Stimulated activated CD4-positive, alpha-beta T cell treated with anti-CD3 and anti-CD28 coated beads, Interleukin-15, amount 100 ng/mL, for 1 hour (primary cell): ENCODE measurements at places on chromosomes 4 and X.
A peak's percentile ranks its signal among the peaks of the same experiment; 100 is the strongest.

- DNase-seq, result peak; percentile 50
Measured at GRCh38 chrX:11757719-11758399, at the start of gene MSL3. MSL3 (plus strand) TSS chrX:11758237; CDS start chrX:11758264, 27 bp downstream.

GRCh38 chr4:41044165-41044564 lies 170.2 kb downstream of the APBB2 start:
- no peak for DNase-seq

- no peak for DNase-seq
Measured at GRCh38 chrX:48465336-48465933, 4.6 kb downstream of the SLC38A5 start.

DNA sequence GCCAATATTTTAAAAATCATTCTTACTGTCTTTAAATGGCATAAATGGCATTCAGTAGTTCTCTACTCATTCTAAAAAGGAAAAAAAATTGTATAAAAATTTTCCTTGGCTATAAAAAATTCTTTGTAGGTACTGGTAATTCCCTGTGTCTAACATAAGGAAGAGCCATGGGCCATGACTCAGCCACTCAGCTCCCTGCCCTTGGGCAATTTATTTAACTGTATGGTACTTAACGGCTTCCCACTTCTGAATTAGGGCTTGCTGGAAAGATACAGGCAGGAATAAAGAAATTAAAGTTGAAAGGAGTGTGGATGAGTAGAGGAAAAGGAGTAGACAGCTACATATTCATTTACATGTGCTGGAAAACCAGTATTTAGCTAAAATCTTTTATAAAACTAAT lies 30.6 kb downstream of the ABHD18 start:
- DNase-seq, result no peak

DNA sequence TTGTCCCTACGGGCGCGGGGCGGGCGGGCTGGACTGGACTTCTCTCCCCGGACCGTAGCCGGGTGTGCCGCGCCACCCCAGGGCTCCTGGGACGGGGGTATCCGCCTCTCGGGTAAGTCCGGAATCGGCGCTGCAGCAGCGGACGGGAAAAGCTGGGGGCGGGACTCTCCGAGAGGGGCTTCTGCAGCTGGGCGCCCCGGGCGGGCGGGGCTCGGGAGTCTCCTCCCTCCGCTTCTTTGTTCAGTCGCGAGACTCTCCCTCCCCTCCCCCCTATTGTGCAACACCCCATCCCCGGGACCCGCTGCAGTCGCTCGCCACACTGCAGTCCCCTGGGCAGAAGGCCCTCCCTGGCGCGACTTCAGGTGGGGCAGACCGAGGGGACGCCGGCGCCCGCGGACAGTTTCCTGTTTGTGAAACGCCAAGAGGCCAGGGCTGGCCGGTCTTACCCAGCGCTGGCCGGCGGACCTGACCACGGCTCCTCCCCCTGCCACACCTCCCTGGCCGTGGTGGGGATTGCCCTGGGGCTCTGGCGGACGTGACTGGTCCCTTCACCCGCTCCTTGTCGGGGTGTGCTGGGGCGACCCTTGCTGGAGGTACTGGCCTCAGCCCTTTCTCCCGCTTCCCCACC lies 966 bp downstream of the CCNG2 start:
- peak; percentile 36 for DNase-seq

DNA sequence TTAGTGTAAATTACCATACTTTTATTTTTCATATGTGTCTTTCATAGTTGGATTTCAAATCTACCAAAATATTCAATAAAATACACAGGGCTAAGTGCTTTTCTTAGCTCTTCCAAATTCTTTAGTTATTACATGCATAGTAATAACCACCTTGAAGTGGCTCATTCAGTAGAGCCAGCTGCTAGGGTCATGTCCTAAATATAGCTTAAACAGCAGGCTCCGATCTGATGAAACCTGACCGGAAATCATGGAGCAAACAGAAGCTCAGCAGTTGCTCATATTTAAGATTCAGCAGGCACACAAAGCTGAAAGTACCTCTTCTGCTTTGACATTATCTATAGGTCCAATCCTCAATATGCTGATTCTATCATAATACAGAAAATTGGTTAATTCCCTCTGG lies 1470.4 kb downstream of the ADGRL3 start:
- DNase-seq, result no peak

DNA sequence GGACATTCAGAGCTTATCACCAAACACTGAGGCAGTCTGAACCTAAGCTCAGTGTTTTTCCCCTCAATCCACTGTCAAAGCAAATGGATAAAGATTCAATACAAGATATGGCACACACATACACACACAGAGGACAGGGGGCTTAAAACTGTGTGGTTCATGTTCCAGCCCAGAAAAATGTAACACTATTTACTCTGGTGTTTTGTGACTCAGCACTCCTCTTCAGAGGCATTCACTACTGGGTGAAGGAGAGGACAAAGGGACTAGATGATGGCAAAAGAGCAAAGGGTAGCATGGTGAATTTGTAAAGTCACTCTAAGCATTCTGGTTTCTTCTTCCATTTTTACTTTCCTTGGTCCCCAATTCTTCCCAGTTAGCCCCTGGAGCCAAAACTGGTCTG lies 120.3 kb downstream of the ARHGEF9 start:
- DNase-seq, result no peak

DNA sequence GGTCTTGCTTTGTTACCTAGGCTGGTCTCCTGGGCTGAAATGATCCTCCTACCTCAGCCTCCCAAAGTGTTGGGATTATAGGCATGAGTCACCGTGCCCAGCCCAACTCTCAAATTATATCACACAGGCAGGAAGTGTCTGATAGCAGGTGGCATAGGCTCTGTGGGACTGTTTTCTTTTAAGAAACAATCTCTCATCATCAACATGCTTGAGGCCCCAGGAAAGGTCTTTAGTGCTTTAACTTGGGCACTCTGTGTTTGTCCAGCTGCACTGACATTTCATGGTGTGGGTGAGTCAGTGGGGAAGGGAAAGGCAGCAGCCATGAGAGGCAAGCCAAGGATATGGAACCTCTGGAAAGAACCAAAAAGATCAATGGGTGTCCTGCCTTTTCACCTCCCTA lies 88.1 kb upstream of the TSPAN5 start:
- no peak for DNase-seq

DNA sequence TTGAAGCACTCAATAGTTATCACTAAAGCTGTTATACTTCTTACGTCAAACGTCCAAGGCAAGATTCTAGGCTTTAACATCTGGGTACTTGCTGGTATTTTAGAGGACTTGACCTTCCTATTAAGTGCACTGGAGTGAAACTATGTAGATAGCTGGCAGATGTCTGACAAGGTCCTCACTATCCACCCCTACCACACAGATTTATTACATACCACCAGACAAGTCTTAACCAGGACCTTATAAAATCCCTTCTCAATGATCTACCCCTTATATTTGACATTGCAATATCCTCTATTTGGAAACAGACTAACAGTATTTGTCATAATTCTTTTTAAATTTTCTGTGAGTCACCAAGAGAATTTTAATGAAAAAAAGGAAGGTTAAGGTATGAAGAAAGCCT lies 78.8 kb downstream of the PDGFC start:
- no peak for DNase-seq

- DNase-seq, result no peak
Measured at GRCh38 chr4:82553020-82553419, 8.8 kb downstream of the TMEM150C start.

- no peak for DNase-seq
Measured at GRCh38 chrX:39377773-39378172, 576.5 kb downstream of the MID1IP1 start.
